Cardiac septum (tissue), 1 donor: ENCODE measurements at places on chromosomes 13 and 19.

DNA sequence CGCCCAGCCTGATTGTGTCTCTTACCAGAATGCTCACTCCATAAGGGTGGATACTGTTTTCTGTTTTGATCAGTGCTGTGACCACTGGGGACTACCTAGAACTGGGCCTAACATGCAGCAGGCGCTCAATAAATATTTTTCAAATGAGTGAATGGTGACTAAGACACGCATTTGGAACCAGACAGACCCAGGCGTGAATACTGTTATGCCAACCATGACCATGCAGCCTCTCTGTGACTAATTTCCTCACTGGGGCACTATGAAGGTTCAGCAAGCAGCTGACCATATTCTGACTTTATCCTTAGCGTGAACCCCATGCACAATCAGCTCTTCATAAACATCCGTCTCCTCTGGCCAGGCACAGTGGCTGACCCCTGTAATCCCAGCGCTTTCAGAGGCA, 13.0 kb upstream of the SPC24 start:
- DNase-seq = no peak

DNA sequence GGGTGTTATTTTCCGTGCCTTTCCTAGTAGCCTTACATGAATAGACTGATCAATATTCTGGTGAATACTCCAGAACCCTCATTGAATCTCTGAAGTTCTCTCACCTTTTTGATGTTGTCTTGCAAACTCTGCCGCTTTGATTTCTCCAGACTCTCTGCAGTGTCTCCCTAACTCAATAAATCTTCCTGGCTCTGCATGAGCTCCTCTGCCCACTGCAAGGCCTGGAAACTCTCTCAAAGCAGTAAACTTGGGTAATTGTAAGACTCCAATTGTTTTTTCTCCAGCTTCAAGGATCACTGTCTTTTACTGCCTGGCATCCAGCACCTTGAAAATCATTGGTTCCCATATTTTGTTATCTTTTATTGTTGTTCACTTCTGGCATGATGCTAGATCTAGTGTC, 198.4 kb downstream of the GPC5 start:
- DNase-seq = no peak

- no peak for DNase-seq
Observed at GRCh38 chr13:53020764-53021335, 7.8 kb upstream of the OLFM4 start.

- peak; percentile 97 for DNase-seq
Observed at GRCh38 chr13:40401911-40402776, 264.3 kb downstream of the FOXO1 start.
